ENCODE measurements at places on chromosomes 3 and 15.

GRCh38 chr3:13010780-13011572 is 62.3 kb downstream of the IQSEC1 start:
- DNase-seq = no peak

DNA sequence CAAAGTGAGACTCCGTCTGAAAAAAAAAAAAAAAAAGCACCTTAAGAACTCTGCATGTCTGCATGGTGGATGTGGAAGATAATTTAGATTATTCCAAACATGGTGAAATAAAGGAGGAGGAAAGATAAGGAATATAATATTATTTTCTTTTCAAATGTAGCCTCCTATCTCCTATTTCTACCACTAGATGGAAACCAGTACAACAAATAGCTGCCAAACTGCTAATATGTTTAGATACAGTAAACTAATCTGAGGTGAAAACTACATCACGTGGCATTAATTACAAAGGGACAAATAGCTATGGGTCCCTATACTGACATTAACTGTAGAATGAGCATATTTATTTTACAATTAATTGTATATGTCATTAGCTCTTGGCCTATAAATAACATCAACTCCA is 197.8 kb downstream of the TBC1D5 start:
- no peak for DNase-seq

GRCh38 chr3:147816752-147817151 is 407.6 kb downstream of the ZIC1 start:
- DNase-seq = peak; percentile 67

- no peak for DNase-seq
These were observed 112.2 kb upstream of the ETV5 start for GRCh38 chr3:186220911-186221645.

- DNase-seq = no peak
These were observed 9.2 kb downstream of the PLSCR4 start for GRCh38 chr3:146241523-146242240.

GRCh38 chr3:5497497-5497896 is 310.0 kb downstream of the EDEM1 start:
- DNase-seq = no peak

DNA sequence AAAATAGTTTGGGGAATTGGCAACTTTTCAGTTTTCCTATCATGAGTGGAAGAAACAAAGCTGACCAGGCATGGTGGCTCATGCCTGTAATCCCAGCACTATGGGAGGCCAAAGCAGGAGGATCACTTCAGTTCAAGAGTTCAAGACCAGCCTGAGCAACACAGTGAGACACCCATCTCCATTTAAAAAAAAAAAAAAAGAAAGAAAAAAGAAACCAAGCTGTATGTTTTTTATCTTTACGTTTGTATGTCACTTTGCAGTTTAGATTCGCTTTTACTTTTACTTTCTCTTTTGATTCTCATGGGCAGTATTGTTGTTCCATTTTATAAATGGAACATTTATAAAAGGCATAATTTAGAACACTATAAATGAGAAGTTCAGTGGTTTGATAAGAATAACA is 31.2 kb upstream of the TNIK start:
- DNase-seq = no peak

DNA sequence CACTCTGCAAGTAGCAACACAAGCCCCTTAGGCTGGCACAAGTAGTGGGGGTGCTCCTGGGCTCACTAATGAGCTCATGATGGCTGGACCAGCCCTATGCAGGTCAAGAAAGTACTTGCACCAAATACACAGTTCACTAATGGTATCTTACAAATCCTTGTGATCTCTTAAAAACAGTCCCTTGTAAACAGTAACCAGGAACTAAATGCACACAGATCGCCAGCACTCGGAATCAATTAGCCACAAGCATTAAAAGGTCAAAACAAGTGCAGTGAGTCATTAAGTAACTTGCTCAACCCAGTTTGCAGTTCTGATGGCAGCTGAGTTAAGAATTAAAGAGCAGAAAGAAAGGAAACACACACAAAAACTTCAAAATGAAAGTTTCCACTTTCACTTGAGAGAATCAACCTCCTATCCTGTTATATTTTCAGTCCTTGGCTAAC is 43.2 kb downstream of the ARHGEF3 start:
- DNase-seq = no peak

GRCh38 chr15:39623529-39623931 is 42.7 kb downstream of the THBS1 start:
- no peak for DNase-seq

- DNase-seq = no peak
These were observed 55.6 kb downstream of the TMEM45A start for GRCh38 chr3:100548053-100548452.

- no peak for DNase-seq
These were observed 125.0 kb downstream of the ANO10 start for GRCh38 chr3:43496740-43497375.

GRCh38 chr3:5498981-5499380 is 311.5 kb downstream of the EDEM1 start:
- no peak for DNase-seq

DNA sequence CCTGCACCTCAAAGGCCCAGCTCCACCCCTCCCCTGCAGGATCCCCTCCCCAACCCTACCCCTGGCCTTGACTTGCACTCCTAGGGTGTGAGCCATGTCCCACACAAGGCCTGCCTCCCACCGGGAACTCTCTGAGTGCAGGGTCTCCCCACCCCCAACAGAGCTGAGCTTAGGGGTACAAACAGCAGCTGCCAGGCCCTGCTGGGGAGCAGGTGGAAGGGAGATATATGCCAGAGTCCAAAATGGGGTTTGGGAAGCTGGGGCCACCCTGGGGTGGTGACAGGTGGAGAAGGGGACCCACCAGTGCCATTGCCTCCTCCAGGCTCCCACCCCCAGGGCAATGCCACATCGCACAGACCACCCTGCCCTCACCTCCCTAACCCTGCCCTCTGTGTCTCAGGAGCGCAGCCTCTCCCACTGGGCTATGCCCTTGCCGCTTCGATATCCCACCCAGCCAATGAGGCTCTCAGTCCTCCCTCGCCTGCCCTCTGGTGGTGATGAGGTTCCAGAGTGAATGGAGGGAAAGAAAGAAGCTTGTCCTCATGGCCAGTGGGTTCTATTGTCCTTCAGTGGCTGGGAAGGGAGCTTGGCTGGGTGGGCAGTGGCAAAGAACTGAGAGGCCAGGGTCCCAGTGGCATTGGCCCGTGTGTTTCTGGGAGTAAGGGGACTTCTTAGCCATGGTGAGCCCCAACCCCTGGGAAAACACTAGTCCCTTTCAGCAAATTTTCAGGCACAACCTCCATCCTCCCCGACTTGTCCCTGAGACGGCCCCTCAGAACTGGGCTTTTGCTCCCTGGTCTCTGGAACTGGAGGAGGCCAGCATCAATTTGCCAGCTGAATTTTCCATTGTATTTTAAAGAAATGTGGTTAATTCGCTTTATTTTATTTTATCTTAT is 46.8 kb downstream of the CYP11A1 start:
- DNase-seq = peak; percentile 53

- no peak for DNase-seq
These were observed 29.4 kb downstream of the RNU5B-1 start for GRCh38 chr15:65333856-65334255.

DNA sequence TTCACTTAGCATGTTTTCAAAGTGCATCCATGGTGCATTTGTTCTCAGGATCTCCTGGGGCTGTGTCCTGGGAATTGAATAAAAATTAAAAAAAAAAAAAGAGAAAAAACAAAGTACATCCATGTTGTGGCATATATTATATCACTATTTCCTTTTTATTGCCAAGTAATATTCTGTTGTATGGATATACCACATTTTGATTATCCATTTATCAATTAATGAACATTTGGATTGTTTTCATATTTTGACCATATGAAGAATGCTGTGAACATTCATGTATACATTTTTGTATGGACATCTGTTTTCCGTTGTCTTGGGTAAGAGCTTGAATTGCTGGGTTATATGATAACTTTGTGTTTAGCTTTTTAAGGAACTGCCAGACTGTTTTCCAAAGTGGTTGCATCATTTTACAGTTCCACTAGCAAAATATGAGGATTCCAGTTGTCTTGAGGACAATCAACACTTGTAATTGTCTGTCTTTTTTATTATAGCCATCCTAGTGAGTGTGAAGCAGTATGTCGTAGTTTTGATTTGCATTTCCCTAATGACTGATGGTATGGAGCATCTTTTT is 44.5 kb downstream of the CTDSPL2 start:
- DNase-seq = no peak

- no peak for DNase-seq
These were observed 1004.9 kb downstream of the FHIT start for GRCh38 chr3:60246361-60246760.

- DNase-seq = no peak
These were observed 97.5 kb downstream of the CFAP20DC start for GRCh38 chr3:58952128-58952917.

- DNase-seq = no peak
These were observed 26.2 kb upstream of the ATG7 start for GRCh38 chr3:11245827-11246662.

DNA sequence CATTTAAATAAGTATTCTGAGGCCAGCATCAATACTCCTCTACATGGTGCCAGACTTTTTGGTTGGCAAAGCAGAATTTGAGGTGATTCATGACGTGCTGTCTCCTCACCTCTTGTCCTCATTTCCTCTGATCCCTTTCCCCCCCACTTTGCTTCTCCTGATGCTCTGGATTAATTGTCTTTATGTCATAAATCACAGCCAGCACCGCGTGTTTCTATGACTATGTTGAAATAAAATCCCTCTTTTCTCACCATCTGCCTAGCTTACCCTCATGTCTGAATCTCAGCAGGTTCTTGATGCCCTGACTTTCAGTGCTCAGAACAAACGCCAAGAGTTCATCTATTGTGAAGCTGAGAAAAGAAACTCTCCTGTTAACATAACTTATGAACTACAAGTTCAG is 19.7 kb upstream of the PTPRG start:
- no peak for DNase-seq

DNA sequence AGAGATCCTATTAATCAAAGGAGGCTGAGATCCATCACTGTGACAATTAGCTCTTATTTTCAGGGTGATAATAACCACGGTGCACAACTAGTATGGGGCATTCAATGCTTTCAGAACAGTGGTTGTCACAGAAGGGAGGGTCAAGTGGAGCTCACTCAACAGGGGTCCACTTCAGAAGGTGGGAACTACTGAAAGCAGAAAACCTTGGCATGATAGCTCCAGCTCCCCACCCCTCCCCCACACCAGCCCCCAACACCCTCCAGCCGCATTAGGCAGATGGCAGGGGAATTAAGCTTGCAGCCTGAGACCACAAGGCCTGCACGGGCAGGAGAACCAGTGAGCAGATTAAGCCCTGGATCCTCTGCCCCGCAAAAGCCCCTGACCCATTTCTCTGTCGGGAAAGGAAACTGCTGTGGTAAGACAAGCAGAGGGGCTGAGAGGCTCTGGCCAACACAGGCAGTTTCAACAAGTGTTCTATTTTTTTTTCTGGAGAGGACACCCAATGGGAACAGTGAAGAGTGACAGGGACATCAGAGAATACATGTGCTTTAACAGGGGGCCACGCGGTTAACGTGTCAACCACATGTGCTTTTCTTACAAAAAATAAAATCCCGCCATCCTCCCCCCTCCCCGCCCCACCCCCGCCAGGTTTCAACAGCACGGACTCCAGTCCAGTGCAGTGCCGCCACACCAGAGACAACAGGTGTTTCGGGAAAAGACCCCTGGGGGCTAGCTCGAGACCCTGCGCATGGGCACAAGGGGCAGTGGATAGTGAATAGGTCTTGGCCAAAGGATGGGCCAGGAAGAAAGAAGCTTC is 997 bp downstream of the FYCO1 start:
- DNase-seq = no peak

DNA sequence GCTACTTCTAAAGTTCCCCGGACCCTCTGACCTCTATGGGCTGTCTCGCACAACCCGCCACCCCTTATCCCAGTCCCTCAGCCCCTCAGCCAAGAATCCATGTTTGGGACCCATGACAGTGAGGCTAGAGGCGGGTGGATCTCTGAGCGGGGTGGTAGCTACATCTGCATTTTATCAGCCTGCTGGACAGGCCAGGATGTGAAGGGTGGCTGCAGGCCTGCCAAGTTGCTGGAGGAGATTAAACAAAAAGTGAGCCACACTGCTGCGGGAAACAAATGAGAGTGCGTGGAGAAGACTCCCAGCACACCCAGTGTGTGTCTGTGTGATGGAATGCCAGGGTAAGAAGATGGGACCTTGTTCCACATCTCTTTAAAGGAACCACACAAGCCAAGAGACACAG is 51.1 kb upstream of the SPATA12 start:
- no peak for DNase-seq

DNA sequence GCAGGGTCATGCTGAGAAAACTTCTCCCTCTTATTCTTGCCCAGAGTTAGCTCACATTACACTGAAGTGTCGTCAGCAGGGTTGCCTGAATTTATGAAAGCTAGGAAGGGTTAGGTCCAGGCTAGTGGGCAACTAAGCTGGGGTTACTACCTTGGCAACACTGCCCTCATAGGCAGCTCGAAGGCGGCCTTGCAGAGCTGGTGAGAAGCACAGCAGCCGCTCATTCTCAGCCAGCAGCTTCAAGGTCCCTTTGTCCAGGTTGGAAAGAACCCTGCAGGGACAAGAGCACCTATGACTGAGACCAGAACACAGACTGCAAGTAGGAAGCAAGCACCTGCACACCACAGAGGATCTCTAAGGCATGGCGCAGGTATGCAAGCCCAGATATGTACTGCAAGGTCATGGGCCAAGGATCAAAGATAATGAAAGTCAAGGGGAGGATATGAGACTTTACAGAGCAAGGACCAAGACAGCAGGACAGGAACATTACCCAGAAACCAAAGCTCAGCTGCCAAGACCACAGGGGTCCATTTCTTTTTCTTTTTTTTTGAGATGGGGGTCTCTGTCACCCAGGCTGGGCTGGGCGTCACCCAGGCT is 2.8 kb downstream of the CDAN1 start:
- no peak for DNase-seq

All from tibial nerve (tissue), 4 donors.